ENCODE measurements at places on chromosomes 5 and 9.

DNA sequence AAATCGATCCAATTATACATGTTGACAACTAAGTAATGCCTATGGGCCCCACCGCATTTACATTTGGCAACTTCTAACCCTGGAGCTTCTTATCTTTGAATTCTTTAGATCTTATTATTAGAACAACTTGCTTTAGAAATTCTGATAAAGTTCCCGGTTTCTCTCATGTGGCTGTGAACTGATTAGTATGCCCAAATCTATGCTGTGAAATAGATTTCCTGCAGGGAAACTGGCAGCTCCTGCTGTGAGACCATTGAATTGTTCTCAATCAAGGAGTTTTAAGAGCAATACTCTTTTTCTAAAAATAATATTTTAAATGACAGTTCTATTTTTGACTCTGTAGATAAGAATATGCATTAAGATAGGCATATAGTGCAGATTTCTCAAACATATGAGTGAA, 177.5 kb downstream of the GABRB2 start:
- no peak for DNase-seq

- DNase-seq = no peak
Observed at GRCh38 chr9:133494636-133495326, 15.9 kb upstream of the SLC2A6 start.

DNA sequence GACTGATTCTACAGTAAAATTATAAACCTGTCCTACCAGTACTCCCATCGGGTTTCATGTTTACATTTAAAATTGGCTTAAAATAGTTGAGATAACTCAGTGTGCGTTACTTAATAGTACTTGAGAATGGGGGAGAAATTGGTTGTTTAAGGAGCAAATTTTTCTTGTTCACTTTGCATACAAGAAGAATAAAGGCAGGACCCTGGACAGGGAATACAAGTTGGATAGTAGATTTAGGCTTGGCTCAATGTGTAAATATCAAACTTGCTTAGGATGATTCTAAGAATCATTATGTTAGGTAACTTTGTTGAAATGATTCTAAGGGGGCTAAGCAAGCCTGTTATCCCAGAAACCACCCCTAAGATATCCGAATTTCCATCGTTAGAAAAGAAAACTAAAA, 448.4 kb upstream of the TLE4 start:
- DNase-seq = no peak

DNA sequence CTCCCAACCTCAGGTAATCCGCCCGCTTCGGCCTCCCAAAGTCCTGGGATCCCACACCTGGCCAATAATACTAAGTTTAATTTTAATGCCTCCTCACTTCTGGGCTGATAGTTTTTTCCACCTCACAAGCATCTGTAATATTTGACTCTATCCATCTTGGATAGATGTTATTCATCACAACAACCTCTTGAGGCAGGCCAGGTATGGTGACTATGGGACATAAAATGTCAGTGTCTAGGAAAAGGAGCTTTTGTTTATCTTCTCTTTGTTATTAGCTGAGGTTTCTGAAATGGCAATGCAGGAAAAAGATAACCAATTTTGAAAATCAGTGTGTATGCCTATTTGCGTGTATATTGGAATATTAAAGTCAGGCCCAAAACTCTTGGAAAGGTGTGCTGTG, 1.2 kb upstream of the CCDC69 start:
- no peak for DNase-seq

DNA sequence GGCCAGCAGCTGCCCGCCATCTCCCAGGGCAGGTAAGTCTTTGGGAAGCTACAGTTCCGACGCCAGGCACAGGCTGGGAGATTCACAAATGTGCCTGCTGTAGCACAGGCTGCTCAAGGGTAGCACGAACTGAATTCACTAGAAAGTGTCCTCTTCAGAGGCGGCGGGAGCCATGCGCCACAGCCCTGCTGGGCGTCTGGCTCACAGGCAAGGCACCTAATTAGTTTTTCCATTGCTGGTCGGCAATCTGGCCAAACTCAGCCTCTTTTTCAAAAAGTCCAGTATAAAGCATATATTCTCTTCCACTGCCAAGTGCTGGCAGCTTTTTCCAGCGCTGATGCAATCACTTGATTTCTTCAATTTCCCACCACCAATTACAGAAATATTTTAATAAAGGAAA, 128.9 kb upstream of the RAPGEF1 start:
- no peak for DNase-seq

GRCh38 chr9:36438536-36439236, 38.6 kb upstream of the RNF38 start:
- no peak for DNase-seq

DNA sequence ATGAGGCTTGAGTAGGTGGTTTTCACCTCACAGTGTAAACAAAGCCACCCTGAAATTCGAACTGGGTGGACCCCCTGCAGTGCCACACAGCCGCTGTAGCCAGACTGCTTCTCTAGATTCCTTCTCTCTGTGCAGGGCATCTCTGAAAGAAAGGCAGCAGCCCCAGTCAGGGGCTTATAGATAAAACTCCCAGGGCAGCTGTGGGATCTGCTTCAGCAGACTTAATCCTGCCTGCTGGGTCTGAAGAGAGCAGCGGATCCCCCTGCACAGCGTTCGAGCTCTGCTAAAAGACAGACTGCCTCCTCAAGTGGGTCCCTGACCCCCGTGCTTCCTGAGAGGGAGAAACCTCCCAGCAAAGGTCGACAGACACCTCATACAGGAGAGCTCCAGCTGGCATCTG, 71.4 kb downstream of the CARTPT start:
- no peak for DNase-seq

- DNase-seq = no peak
Observed at GRCh38 chr5:126884269-126884819, 107.4 kb downstream of the LMNB1 start.

DNA sequence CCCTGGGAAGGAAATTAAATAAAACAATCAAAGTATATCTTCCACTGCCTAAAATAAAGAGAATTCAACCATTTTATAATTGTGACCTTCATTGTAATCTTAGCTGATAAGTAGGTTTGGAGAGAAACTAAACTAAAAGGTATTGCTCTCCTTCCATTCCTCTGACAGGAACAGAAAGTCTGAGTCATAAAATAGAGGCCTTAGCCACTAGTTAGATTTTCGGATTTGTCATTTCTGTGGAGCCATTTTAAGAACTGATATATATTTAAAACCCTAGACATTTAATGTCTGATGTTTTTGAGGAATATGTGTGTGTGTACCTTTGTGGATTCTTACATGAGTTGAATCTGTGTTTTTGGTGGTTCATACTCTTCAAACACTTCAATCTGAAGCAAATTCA, 11.8 kb upstream of the TMC1 start:
- no peak for DNase-seq

Data from activated CD4-positive, alpha-beta T cell treated with anti-CD3 and anti-CD28 coated beads for 24 hours (primary cell).